Activated T-helper 1 cell treated with Interleukin-2 at 50 U/mL for 16 hours (primary cell): ENCODE measurements at places on chromosomes 5 and 9.

DNA sequence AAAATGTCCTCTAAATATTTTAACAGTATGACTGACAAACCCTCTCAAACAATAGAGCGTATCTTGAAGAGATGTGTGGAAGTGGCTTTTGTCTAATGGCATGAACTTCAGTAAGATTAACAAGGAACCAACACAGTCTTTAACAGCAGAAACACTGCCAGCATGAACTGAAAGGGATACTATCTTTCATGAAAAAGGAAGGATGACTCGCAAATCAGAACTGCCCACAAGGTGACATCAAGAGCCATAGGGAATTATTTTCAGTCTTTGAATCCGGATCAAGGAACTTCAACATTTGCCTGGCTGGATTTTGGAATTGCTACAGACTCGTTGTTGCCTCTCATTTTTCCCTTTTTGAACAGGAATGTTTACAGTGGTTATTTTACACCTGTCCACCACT lies 5.1 kb upstream of the HEXB start:
- no peak for DNase-seq

GRCh38 chr5:69528035-69528434 lies 32.0 kb upstream of the GTF2H2C start:
- no peak for DNase-seq

DNA sequence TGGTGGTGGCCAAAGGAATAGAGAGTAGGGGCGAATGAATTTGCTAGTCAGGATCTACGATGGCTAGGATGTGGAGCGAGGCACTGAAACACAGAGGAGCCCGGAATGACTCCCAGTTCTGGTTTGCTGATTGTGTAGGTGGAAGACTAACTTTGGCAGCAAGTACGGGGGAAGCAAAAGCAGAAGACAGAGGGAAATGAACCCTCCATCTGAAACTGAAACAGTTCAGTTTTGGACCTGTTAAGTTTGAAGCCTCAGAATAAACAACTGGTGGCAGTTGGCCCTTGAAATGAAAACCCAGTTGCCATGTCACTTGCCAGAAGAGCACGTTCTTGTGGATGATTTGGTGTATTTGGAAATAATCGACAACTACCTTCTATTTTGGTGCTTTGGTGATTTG lies 15.4 kb upstream of the SMIM15 start:
- no peak for DNase-seq

- no peak for DNase-seq
Measured at GRCh38 chr5:178429491-178430185, 160.6 kb downstream of the COL23A1 start.

DNA sequence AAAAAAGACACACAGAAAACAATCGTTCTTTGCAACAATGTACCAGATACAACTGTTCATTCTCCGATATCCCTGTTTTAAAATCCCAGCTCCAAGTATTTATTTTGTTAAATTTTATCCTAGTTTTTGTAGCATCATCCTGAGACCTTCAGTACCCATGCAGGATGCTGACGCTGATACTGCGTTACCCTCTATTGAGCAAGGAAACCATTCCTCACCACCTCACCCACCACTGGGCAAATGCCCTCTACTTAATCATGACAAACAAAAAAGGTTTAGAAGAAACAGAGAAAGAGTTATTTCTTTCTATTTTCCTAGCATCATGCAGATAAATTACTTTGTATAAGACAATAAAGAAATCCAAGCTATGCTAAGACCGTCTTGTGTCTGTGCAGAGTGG lies 136.1 kb upstream of the PCA3 start:
- DNase-seq = no peak

DNA sequence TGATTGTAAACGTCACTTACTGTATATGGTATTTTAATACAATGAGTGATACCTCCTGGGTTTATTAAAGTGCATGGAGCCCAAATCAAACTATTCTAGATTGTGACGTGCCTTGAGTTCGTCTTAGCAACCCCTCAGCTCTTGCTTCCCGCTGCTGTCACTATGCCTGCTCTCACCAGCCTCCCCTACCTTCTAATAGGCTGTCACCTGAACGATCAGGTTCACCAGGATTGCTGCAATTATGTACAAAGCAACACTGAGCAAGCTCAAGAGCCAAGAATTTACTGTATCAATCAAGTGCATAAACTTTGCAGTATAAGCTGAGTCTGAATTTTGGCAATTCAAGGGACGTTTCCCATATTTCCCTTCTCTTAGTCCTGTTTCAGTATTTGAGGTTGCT lies 3.0 kb downstream of the LECT2 start:
- DNase-seq = no peak

- DNase-seq = peak; percentile 54
Measured at GRCh38 chr9:127862075-127863011, 7.9 kb upstream of the ENG start.

DNA sequence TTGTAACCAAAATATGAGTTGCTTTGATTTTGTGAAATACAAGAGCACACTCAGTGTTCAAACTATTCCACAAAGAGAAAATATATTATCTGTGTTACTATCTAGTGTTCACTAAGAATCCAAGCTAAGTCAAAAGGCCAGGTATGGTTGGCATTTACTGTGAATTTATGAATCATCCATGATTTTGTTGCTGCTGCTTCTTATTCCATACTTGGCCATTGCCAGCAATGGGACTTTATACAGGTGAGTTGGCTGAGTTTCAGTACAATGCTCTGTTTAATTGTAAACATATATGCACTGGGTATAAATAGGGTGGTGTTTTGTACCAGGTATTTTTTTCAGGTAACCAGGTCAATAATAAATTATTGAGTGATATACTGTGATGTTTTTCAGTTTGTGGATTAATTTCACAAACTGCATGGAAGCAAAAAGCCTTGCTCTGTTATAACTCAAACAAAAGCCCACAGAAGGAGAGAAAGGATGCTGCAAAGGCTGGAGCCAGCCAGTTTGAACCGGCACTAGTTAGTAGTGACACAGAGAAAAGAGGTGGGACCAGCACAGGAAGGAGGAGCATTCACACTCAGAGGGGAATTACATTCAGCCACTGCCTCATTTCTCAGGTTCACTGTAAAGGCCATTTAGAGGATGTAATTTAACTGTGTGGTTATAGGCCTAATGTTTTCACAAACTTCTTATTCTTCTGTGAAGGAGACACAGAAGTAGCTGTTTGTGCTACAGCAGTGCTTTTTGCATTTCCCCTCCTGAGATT lies 381.8 kb downstream of the ADGRV1 start:
- DNase-seq = no peak
